Endothelial cell (in vitro differentiated cells): ENCODE measurements at places on chromosomes 11 and 22.

DNA sequence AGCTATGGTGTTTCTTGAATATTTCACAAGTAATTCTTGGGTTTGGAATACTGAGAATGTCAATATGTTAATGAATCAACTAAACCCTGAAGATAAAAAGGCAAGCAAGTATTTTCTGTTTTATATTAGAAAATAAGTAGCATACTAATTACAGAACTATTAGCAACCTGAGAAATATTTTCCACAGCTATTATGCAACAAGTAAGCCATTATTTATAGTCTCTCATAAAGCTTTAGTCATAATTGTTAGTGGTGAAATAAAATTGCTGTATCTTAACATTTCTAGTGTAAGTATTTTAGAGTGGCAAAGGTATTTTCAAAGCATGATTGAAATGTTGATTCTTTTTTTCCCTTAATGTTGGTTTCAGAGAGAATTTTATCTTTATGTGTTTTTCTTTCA, 53.3 kb downstream of the FAR1 start:
- no peak for DNase-seq

- DNase-seq: no peak
These were observed 898 bp downstream of the ZNF215 start for GRCh38 chr11:6927030-6927617.

DNA sequence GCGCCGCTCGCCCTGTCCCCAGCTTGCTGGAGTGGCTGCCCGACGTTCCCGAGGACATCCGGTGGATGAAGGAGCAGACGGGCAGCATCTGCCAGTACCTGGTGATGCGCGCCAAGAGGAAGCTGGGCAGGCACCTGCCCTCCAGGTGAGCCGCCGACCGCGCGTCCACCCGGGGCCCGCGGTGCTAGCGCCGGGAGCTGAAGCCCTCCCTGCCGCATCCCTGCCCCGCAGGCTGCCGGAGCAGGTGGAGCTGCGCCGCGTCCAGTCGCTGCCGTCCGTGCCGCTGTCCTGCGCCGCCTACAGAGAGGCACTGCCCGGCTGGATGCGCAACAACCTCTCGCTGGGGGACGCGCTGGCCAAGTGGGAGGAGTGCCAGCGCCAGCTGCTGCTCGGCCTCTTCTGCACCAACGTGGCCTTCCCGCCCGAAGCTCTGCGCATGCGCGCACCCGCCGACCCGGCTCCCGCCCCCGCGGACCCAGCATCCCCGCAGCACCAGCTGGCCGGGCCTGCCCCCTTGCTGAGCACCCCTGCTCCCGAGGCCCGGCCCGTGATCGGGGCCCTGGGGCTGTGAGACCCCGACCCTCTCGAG, 3.3 kb upstream of the CRACR2B start:
- peak; percentile 4 for DNase-seq

- no peak for DNase-seq
These were observed 263.5 kb upstream of the CCDC179 start for GRCh38 chr11:23123753-23124152.

- DNase-seq: no peak
These were observed 77.5 kb downstream of the KCNJ1 start for GRCh38 chr11:128789497-128790150.

GRCh38 chr11:7436146-7436545, 49.2 kb upstream of the OLFML1 start:
- no peak for DNase-seq

DNA sequence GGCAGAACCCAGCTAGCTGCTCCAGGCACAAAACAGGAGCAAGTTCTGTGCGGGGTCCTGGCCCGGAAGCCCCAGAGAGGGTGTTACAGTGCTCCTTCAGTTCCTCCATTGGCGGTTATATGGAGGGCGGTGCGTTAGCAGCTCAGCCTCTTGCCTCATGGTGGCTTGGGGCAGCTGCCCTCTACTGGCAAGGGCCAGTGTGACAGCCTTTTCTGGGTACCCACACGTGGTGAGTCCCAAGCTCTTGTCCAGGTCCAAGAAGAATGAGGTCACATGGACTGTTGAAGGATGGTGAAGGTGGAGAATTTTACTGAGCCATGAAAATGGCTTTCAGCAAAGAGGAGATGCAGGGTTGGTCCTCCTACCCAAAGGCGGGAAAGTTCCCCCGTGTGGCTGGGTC, 100.5 kb downstream of the WT1 start:
- no peak for DNase-seq

- no peak for DNase-seq
These were observed 12.8 kb downstream of the ENTHD1 start for GRCh38 chr22:39880722-39881121.

GRCh38 chr11:27847496-27847895, 147.2 kb upstream of the BDNF start:
- no peak for DNase-seq

- peak; percentile 41 for DNase-seq
These were observed 580 bp downstream of the DTX4 start for GRCh38 chr11:59172345-59173079.

DNA sequence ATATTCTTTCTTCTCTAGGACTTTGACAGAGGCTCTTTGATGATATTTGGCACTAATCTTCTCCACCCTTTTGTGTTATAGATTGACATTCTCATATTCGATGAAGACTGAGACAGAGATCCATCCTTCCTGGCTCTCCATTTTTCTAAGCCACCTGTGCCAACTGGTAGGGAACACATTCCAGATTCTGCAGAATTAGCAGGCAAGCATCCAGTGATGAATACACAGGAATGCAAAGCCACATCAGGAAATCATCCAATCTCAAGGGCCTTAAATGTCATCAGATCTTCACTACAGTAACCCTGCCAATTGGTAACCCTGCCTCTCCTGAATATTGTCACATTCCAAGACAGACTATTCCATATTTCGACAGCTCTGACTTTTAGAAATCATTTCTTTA, 718.4 kb upstream of the API5 start:
- no peak for DNase-seq

DNA sequence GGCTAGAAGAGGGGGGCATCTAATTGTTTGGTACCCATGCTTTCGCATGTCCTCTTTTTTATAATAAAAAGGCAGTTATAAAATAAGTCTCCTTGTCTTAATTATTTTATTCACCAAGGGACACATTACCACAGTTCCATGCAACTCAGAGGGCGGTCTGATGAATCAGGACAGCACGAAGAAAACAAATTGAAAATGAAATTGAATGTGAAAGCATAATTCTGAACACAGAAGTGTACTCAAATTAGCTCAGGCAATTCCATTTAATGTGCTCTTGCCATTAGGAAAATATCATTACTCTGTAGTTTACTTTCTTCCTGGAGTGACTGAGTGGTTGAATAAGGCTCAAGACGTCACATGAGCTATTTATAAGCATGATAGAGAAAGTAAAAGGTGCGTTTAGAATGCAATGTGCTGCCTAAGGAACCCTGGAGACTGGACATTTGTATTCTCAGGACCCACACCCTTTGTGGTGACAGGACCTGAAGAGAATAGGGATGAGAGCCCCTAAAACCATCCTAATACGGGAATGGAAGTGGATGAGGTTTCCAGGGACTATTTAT, 59.6 kb downstream of the MTNR1B start:
- no peak for DNase-seq

- DNase-seq: no peak
These were observed 589.2 kb downstream of the BRD1 start for GRCh38 chr22:49238181-49239141.

GRCh38 chr11:17506314-17506713, 29.7 kb upstream of the ABCC8 start:
- no peak for DNase-seq

DNA sequence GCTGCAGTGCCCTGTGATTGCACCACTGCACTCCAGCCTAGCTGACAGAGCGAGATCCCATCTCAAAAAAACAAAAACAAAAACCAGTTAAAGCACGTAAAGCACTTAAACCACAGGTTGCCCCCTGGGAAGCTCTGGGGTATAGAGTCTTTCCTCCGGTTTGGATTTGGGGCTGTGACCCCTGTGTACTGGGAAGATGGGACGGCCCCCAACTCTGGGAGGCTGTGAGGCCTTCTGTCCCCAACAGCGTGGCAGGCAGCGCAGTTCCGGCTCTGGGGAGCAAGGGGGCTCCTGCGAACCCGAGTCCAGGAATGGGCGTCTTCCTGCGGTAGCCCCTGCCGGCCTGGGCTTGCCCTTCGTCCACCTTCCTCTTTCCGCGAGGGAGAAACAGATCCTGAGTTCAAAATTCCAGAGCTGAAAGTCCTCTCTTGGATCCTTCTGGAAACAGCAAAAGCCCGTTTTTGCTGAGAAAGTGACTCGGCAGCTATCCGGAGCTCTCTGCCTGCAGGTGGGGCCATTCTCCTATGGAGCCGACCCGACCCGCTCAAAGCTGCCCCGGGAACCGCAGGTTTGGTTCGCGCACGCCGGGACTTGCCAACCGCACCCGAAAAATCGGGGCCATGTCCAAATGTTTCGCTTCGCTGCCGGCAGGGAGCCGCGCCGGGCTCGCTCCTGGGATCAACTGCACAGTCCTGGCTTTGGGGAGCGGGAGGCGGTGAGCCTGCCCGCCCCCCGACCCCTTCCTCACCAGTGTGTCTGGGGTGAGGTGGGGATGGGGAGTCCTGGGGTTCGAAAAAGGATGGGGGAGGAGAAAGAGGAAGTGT, 36.3 kb upstream of the POLA2 start:
- DNase-seq: peak; percentile 59

DNA sequence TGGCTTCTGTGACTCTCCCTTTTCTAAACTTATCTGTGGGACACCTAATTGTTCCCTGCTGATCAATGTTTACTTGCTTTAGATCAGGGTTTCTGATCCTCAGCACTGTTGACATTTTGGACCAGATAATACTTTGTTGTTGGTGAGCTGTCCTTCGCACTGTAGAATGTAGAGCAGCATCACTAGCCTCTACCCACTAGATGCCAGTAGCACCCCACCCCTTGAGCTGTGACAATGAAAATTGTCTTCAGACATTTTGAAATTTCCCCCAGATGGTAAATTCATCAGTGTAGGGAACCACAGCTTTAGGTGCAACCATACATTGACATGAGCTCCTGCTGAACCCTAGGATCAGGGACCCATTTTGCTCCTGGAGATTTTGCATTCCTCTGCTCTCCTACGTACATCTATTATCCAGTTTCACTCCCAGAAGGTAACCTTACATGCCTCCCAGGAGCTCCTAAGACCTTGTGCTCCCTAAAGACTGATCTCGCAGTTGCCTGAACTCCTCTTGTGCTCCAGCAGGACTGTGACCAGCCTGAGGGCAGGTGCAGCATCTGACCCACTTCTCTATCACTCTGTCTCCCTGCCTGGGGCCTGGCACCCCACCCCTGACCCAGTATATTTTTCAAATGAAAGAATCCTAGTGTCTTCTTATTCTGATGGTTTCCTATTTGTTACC, 107.8 kb downstream of the FAR1 start:
- DNase-seq: peak; percentile 24

DNA sequence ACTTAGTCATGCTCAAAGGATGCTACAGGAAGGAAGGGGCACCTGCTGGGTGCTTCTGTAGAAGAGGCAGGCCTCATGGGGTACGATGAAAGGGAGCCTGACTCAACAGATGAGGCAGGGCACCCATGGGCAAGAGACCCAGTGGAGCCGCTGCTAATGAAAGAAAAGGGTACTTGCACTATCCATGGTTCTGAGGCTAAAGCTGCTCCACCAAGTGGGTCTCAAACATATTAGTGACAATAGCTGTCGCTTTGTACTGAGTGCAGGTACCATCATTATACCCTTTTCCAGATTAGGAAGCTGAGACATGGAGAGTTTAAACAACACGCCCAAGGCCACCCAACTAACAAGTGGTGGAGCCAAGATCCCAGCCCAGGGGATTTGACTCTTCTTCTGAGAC, 127.5 kb upstream of the SERPIND1 start:
- DNase-seq: no peak

- no peak for DNase-seq
These were observed 9.4 kb upstream of the FANCF start for GRCh38 chr11:22634897-22635629.

DNA sequence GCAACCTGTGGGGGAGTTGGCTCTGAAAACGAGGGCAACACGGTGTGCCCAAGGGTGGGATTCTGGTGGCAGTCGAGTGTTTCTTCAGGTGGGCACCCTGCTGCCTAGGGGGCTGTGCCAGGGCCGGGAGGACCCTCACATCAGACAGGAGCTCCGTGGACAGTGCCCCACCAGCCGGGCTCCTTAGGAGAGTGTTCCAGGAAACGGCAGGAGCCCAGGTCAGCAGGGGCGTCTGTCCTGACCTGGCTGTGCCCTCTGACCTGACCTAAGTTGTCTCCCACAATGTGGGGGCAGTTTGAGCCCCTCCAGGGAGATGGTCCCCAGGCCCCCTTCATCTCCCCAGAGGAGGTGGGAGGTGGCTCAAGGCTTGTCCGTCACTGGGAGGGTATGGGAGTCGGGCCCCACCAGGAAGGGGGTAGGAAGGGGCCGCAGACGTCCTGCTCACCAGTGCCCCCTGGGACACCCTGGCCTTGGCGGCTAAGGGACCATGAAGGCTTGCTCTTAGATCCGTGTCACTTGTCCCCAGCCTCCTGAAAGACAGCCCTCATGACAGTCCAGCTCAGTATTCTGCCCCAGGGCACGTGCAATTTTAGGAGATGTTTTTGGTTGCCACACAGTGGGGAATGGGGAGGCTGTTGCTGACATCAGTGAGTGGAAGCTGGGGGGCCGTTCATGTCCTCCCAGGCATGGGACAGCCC, 32.2 kb upstream of the GAL start:
- no peak for DNase-seq

- DNase-seq: no peak
These were observed 64.2 kb upstream of the GRK2 start for GRCh38 chr11:67202028-67202427.

GRCh38 chr11:112300094-112300786, 39.6 kb upstream of the PLET1 start:
- DNase-seq: no peak

DNA sequence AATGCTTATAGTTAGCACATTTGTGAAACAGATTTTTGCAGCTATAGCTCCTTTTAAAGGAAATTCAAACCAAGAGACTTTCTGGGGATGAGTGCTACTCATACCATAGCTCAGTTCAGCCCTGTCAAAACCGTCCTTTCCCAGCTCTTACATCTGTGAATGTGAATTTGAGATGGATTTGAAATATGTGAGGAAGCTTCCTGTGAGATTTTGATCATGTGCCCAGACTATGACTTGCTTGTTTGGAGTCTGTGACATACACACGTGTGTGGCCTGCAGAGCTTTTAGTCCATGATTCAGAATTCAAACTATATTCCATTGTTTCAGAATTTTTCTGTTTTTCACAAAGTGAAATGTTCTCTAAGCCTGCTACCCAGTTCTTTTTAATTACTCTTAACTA, 4.4 kb upstream of the MMP1 start:
- DNase-seq: no peak

GRCh38 chr11:117328375-117329010, 839 bp downstream of the CEP164 start:
- no peak for DNase-seq

GRCh38 chr11:69278091-69278867, 15.7 kb upstream of the MYEOV start:
- DNase-seq: no peak
